ENCODE measurements at places on chromosomes 3 and 15.

DNA sequence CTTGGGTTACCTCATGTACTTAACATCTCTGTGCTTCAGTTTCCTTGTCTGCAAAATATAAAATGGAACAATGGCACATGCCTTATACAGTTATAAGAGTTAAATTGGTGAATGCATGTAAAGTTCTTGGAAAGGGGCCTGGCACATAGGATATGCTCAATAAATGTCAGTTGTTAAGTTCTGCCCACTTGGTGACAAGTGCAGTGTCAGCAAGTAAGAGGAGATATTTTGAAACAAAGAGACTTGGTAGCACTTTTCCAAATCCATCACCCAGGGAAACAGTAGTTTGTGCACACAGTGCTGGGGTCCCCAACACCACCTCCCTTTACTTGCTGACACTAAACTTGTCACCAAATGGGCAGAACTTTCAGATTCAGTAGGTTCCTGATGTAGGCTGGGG, 19.1 kb downstream of the LRRC31 start:
- no peak for DNase-seq

DNA sequence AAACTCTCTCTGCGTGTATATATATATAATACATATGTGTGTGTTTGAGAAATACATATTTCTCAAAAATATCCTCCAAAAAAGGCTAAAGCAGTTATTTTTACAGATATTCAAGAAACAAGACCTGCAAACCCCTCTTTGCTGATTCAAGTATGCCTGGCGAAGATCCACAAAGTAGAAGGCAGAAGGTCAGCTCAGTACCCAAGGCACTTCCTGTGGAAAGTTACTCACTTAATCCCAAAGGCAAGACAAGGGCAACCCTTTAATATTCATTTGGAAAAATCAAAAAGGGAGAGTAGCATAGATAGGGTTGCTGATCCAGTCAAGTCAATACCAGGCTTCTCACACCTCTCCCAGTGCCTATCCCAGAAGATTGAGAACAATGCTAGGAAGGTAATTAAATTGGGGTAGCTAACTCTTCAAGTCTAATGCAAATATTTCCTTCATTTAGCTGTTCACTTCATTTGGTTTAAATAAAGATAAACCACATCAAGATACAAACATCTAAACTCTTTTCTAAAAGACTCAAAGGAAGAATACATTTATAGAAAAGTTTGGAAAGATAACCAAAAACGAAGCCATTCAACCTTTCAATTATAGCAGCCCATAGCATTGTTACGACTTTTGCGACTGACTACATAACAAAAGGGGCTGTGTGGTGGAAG, 7.2 kb downstream of the COX17 start:
- DNase-seq = no peak

DNA sequence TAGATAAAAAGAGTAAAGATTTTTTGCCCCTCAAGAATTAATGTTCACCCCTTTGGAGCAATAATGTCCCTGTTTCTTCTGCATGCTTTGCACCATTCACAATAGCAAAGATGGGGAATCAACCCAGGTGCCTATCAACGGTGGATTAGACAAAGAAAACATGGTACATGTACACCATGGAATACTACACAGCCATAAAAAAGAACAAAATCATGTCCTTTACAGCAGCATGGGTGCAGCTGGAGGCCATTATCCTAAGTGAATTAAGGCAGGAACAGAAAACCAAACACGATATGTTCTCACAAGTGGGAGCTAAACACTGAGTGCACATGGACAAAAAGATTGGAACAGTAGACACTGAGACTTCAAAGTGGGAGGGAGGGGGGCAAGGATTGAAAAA, 35.2 kb downstream of the AAGAB start:
- no peak for DNase-seq

GRCh38 chr3:107791027-107791426, 268.3 kb downstream of the BBX start:
- DNase-seq = no peak
